Natural killer cell treated with Interleukin-12 subunit alpha and Interleukin-12 subunit beta and Interleukin-15 and Interleukin-18, amount 100 ng/mL, for 72 hours (primary cell): ENCODE measurements at places on chromosomes 2 and 18. TPM values are rescaled to one million over a fixed set of nuclear protein-coding genes. Genes with fewer than 3 reads are reported as not detected.

- no peak for DNase-seq
Observed at GRCh38 chr2:210268281-210268680, 43.0 kb upstream of the ACADL start.

GRCh38 chr2:49123600-49123999, 30.7 kb downstream of the FSHR start:
- no peak for DNase-seq

FAM161A gene
- 6.6 TPM for total RNA-seq

GRCh38 chr18:78595924-78596573, 383.6 kb upstream of the SALL3 start:
- DNase-seq: no peak

ST6GAL2 gene
- not detected for total RNA-seq

- no peak for DNase-seq
Observed at GRCh38 chr2:70091816-70092215, 4.5 kb downstream of the PCBP1 start.

DNA sequence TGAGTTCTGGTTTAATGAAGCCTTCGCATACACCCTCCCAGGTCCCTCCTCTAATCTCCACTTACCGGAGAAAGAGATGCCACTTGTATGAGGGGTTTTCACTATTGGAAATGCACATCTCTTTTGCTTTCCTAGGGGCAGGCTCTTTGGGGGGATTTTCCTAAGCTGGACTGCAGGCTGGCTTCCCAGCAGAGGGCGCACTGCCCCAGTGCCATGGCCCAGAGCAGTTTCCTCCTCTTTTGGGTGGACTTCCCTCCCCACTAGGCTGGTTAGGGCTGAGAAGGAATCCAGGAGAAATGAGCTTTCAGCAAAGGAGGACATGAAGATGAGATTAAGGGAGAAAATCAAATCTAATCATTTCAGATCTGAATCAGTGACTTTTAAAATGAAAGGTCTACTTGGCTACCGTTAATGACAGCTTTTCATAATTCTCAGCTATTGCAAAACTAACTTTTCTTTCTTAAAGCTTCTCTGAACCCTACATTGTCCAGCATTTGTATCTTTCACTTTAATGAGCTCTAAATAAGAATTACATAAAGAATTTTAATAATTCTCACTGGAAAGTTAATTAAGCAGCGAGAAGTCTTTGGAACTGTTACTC, 784.1 kb upstream of the FANCL start:
- DNase-seq: no peak

GAL3ST2 gene
- total RNA-seq: 2.8 TPM

- peak; percentile 85 for DNase-seq
Observed at GRCh38 chr18:23967321-23968089, 47.0 kb upstream of the TTC39C start.

- DNase-seq: no peak
Observed at GRCh38 chr18:30139631-30140287, 902.8 kb downstream of the DSC3 start.

DPP10 gene
- not detected for total RNA-seq

- no peak for DNase-seq
Observed at GRCh38 chr2:226623587-226624368, 175.8 kb downstream of the IRS1 start.

GRCh38 chr2:182482511-182482910, 55.7 kb upstream of the PDE1A start:
- no peak for DNase-seq

ACADL gene
- total RNA-seq: not detected

DNA sequence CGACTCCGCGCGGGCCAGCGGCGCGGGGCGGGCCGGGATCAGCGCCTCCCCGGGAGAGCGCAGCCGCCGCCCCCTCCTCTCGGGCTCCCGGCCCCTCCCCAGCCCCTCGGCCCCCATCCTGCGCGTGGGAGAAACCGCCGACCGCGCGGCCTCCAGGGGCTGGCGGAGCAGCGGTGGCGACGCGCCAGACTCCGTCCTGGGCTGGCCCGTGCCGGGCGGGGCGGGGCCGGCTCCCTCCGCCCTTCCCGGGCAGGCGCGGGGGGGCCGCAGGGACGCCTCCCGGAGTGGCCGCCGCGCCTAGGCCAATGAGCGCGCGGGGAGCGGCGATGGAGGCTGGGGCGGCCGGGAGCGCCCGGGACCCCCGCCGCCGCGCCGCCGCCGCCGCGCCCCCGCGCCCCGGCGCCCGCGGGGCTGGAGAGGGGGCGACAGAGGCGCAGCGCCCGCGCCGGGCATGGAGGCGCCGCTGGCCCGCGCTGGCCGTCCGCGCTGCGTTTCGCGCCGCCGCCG, 49.1 kb downstream of the KCNIP3 start:
- peak; percentile 57 for DNase-seq

DNA sequence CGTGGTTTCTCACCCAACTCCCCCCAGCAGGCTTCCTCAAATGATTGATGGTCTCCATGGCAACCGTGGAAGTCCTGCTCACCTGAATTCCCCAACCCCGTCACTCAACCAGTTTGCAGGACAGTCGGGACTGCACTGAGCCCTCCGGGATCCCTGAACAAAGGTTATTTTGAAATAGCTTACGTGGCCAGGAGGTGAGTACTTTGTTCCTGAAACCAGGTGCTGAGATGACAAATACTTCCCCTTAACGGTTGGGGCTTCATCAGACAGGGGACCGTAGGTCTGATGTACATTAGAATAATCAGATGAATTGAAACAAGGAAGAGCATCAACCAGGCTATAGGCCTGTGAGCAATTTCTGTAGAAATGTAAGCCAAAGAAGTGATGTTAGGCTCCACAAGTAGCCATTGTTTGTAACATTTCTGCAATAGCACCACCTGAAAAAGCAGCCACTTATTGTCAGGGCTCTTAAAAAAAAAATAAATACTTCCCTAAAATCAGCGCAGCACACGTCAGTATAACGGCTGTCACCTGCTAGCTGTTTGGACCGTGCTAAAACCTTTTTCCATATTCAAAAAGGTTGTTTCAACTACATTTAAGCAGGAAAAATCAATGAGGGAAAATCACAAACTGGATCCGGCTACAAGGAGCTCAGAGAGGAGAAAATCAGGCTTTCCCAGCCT, 206.4 kb upstream of the ID2 start:
- DNase-seq: no peak

IL1B gene
- total RNA-seq: 1.8 TPM

BOLL gene
- not detected for total RNA-seq

GRCh38 chr2:32514946-32515345, 112.9 kb upstream of the TTC27 start:
- no peak for DNase-seq

FTCDNL1 gene
- 2.2 TPM for total RNA-seq

DNA sequence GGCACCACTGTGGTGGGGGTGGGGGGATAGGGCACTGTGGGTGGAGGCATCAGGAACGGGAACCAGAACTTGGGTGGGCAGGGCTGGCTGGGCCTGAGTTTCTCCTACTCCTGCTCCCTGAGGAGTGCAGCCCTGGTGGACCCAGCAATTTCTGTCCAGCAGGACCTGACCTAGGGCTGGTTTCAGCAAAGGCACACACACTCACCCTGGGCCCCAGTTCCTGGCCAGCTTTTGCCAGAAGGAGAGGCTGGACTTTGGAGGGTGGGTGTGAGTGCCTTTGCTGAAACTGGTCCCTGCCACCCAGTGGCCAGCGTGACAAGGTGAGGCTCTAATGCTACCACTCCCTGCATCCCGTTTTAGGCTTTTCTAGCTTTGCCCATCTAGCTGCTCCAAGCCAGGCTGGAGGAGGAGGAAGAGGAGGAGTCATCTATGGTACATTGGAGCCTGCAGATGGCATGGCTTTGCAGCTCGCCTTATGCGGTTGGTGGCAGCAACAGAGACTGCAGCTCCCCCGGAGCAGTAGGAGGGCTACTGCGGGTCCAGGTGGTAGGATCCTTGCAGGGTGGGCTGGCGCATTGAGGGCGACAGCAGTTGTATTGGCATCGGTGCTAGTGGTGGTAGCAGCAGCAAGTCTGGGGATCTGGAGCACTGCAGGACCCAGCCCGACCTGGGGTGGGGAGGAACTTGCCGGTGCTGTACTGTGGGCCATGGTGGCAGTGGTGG, 40.4 kb upstream of the IMP4 start:
- DNase-seq: no peak

DNA sequence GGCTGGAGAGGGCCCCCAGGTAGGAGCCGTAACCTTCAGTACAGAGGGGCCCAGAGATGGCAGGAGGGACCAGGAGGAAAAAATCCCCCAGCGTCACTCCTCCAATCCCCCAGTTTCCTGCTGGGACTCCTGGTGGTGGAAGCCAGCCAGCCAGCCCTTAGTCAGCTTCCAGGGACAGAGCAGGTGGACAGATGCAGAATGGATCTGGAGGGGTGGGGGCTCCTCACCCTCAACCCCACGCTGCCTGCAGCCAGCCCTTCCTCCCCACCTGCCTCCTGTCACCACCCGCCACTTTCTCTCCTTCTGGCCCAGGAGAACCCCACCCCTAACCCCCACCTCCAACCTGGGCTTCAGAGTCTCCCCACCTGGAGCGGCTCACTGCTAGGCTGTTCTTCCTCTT, 21.1 kb downstream of the EMX1 start:
- no peak for DNase-seq

- no peak for DNase-seq
Observed at GRCh38 chr2:129296806-129297205, 682.7 kb upstream of the RAB6C start.

SPEG gene
- total RNA-seq: 0.86 TPM

NETO1 gene
- total RNA-seq: not detected

DNA sequence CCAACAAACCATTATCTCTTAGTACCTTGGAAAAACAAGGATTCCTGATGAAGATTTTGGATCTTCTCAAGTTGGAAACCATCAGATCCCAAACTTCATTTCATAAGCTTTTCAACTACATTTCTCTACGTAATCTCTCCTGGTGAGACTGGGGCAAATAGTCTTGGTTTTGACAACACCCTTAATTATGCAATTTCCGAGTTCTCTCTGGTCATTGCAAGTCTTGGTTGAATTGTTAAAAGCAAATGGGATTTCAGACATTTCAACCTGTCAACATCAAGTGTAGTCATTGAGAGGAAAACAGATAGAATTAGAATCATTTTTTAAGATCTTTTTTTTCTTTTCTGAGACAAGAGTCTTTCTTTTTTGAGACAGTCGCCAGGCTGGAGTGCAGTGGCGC, 26.2 kb downstream of the KLF7 start:
- DNase-seq: no peak

- DNase-seq: no peak
Observed at GRCh38 chr2:1972948-1973347, 228.6 kb upstream of the PXDN start.

GRCh38 chr2:148023861-148024260, 3.0 kb downstream of the MBD5 start:
- no peak for DNase-seq

DNA sequence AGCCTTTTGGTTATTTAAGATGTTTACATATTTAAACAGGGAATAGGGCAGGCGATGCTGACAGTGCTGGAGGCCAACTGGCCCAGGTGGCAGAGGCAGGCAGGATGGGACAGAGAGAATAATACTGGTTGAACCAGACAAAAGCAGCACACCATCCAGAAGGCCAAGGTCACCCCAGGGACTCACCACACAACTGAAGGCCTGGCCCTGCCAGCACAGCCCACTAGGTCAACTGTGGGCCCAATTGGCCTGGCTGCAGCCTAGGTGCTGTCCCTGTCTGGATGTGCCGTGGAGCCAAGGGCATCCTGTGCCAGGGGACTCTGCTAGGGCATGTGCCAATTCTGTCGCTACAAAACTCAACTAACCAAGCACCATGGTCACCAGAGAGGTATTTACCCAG, 69.2 kb downstream of the RNF152 start:
- DNase-seq: no peak

GRCh38 chr2:97858442-97858841, 137.3 kb downstream of the TMEM131 start:
- no peak for DNase-seq

DNA sequence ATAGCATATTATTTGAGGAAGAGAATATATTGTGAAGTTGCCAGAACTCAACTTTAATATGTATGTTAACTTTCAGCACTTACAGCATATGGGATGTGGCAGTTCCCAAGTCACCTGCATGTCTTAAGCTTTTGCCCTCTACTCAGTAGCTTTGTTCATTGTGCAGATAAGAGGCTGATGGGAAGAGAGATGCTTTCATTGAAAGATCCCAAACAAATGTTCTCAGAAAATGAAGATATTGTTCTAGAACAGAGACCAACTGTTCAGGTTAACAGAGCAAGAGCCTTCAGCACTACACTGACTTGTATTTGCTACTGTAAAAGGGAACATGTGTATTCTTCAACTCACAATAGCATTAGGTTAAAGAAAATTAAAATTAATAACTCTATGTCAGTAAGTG, 28.1 kb downstream of the GAREM1 start:
- DNase-seq: no peak

SLC5A7 gene
- not detected for total RNA-seq

- no peak for DNase-seq
Observed at GRCh38 chr2:229726643-229727042, 12.3 kb upstream of the DNER start.

DNA sequence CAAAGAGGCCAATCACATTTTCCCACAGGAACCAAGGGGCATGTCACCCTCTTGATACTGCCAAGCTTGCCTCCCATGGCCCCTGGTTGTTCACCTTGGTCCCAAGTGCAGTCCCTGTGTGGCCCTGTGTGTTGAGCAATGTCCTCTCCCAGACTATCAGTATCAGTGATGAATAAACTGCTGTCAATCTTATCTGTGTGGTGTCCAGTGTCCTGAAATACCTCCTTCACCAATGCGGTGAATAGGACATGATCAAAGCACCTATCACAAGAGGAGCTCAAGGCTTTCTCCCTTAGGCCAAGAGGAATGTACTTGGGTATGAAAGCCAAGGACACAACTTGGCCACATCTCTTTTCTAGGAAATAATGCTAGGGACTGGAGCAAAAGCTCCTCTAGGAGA, 68.2 kb downstream of the MAIP1 start:
- DNase-seq: no peak

COX7A2L gene
- 70.8 TPM for total RNA-seq

- no peak for DNase-seq
Observed at GRCh38 chr2:99480390-99480789, 9.4 kb downstream of the REV1 start.

DNA sequence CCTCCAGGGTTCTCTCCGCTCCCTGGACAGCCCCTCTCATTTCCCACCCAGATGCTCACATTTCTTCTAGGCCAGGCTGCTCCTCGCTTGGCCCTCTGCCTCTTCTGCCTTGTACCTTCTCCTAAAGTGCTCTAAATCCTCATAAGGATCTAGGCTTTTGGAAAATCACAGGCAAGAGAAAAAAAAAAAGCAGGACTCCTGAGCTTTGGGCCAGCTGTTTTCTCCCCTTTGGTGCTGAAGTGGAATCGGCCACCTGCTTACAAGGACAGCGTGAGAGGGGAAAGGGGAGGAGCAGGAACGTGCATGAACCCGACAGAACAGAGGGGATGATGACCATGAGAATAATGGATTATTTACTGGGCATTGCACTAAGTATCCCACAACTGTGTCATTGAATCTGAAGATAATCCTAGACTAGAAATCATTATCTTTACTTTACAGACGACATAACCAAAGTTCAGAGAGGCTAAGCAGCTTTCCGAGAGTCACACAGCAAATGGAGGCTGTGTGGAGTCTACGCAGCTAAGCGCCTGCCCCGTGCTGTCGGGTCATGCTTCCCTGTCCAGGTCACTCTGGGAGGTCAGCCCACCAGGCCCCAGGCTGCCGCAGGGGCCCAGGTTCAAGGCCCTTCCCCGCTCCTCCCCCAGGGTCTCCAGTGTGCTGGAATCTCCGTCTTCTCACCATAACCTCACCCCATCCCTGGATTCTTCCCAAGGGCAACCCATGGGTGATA, 141.9 kb downstream of the PXDN start:
- DNase-seq: no peak
